ENCODE measurements at places on chromosomes 2 and 18.

DNA sequence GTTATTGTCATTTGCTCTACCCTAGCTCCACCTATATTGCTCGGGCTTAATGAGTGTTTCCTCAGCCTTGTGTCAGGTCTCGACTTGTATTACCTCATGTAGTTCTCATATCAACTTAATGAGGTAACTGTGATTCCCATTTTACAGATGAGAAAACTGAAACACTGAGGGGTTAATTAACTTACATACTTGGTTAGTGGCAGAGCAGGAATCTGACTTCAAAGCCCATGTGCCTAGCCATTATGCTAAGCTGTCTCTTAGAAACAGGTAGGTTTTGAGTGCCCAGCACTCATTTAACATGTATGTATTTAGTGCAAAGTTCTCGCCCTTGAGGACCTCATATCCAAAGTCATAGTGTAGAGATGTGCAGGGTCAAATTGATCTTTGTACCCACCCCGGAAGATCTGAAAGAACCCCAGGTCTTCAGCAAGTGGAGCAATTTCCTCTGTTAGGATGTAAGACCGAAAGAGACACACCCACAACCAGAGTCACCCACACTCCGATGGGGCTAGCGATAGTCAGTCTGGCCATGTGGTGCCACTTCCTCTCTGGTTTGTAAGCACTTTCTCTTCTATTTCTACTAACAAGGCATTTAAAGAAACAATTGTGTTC is 121.0 kb upstream of the SLC39A10 start:
- peak; percentile 50 for DNase-seq

DNA sequence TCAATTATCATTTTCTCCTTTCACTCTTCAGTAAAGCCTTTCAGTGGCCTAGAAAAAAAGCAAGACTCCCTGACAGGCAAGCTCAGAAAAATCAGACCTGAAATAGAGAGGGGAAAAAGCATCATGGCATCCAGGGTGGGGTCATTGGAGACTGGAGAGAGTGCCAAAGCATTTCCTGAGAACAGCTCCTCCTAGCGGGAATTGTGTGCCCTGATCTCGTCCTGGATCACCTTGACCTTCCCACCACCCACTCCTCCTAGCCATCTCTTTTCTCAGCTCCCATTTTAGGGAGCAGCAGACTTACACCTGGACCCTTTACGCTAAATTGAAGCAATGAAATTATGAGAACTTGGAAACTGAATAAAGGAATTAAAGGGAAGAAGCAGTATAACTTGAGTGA is 176.6 kb downstream of the VWC2L start:
- no peak for DNase-seq

GRCh38 chr2:188527581-188527993 is 235.9 kb downstream of the GULP1 start:
- no peak for DNase-seq

DNA sequence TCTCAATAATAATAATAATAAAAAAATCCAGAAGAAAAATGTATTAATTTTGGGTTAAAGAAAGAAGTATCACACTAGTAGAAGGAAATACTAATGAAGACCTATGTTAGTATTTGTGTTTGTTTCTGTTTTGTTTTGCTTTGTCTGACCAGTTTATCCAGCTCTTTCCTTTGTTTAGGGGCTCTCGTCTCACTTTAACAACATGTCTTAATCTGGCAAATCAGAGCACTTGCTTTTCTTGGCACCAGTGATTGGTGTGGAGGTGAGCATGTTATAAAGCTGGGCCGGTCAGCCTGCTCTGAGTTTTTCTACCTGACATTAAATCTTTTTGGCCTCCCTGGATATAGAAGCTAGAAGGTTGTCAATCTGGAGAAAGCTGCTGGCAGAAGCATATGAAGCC is 15.1 kb upstream of the MEX3C start:
- no peak for DNase-seq

DNA sequence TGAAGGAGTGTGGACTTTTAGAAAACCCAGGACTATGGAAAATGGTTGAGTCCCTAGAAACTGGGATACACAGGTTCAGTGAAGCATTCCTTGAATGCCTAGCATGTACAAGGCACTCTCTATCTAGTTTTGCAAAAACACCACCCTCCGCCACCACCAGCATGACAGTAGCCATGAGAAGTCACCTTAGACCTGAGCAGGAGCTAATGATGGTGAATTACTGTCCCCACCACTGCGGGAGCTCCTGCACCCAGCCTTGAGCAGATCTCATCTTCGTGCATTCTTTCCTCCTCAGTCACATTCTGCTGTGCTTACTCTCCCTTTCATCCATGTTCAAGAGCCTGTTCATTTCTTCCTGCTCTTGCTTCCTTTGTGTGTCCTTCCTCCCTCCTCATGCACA is 86.2 kb upstream of the ZNF516 start:
- DNase-seq = no peak

- DNase-seq = no peak
Observed at GRCh38 chr2:1995584-1995983, 251.3 kb upstream of the PXDN start.

DNA sequence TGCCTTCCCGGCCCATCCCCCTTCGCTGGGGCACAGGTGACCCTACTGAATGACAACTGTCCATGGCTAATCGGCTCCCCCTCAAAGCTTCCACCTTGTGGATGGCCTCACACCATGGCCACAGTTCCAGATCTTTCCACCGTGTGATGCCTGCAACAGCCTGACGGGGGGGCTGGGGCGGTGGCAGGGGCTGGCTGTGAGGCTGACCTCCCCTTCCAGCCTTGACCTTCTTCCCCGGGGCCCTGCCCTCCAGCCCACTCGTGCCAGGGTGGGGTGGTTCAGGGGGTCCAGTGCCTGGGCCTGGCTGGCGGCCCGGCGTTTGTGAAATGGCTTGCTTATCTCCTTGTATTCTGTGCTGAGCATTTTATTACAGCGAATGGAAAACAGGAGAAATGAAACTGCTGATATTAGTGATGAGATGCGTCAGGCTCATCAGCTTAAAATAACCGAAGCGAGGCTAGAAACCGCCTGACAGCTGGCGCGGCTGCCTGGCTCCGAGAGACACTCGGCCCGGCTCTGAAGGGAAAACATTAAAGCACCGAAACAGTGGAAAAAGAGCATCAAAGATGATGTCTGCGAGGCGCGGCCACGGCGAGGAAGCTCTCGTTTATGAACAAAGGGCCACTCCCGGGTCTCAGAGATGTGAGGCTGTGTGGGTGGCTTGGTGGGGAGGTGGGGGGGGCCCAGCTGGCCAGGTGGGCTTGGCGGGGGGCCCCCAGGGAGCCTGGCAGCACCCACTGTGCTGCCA is 916 bp upstream of the PDCD1 start:
- DNase-seq = peak; percentile 32

GRCh38 chr2:27118525-27119329 is at the start of gene CGREF1:
TSS of gene CGREF1 (minus strand) at chr2:27119128. CDS start at chr2:27104366, 14,762 bp downstream.
- DNase-seq = no peak

- no peak for DNase-seq
Observed at GRCh38 chr2:187174582-187174981, 273.5 kb downstream of the CALCRL start.

- no peak for DNase-seq
Observed at GRCh38 chr2:95158891-95159619, 593 bp downstream of the ZNF514 start.

DNA sequence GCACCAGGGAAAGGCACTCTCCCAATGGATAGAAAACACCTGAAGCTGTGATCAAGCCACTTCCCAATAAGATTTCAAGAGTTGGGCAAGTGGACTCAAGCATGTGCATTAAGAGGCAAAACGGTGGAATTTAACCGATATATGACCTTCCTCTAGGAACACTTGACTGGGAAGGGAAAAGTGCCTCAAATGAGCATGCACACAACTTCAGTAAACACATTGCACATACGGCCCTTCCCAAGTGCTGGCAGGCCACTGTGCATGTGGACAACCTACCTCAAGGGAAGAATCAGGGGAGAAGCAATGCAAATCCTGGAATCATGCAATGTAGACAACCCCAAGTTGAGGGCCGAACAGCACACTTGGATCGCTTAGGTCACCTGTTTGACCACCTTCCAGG is 23.9 kb upstream of the SH3RF3 start:
- DNase-seq = no peak

DNA sequence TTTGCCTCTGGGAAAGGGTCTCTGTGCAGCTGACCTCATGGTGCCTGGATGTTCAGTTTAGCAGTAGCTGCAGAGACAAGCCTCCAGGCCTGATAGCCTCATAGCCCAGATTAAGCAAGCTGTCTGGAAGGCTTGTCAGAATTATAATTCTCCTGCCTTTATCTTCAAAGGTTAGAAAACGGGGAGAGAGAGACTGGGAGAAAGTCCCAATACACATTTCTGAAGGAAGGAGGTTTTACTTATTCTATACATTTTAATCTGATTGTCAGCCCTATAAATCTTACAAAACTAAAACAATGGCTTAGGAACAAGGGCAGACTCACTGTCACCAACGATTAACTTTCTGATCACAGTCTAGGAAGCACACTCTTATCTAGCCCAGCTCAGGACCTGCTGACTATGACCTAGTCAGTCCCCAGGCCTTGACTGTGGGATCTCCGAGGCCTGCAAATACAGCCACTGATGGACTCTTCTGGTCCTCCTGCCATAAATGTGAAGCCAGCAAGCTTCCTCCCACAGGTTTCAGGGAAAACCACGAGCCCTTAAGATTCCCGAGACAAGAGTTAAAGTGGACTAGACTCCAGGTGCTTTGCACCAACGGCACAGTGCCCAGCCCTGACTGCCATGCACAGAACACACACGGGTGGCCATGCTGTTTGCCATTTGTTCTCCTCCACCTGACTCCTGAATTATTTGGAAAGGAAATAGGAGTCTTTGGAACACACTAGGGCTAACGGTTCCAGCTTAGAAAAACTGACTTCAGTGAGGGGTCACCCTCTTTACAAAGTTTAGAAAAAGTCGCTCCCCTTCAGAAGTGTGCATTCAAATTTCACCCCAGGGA is 111.4 kb upstream of the SMAD7 start:
- DNase-seq = no peak

- DNase-seq = no peak
Observed at GRCh38 chr18:50632895-50633515, 73.1 kb downstream of the MAPK4 start.

DNA sequence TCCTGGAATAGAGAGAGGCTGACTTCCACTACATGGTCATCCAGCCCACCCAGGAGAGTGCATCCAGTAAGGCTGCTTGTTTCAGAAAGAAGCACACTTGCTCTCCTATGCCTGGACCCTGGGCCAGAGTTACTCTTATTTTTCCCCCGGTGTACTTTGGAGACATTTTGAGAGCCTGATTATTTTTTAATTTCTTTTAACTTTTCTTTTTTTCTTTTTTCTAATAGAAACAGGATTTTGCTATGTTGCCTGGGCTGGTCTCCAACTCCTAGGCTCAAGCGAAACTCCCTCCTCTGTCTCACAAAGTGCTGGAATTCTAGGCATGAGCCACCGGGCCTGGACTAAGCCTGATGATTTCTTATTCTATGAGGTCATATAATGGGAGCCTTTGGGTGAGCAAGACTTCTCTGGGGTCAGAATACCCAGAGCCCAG is 62.2 kb downstream of the RPL37A start:
- no peak for DNase-seq

DNA sequence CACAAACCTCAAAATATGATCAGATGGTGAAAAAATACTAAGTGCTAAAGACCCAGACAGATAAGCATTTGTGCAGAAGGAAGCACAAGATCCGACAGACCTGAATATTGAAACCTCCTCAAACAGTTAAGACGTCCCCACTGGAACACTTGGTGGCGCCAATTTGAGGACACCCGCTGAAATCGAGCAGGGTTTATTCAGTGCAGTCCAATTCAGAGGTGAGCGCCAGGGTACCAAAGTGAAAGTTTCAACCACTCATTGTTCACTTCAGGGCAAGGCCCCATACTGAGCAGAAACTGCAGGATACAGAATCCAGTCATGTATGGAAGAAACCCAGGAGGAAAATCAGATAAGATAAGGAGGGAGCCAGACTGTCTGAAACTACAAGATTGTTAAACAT is 417.6 kb downstream of the LRRTM4 start:
- DNase-seq = no peak
